ENCODE measurements at places on chromosomes 1 and 21. TPM values are rescaled to one million over a fixed set of nuclear protein-coding genes. Genes with fewer than 3 reads are reported as not detected.

Gene TLR5
- 30.4 TPM for total RNA-seq

Gene SRSF11
- total RNA-seq: 160 TPM

Gene C21orf91
- 7.3 TPM for total RNA-seq

Gene GBP7
- not detected for total RNA-seq

DNA sequence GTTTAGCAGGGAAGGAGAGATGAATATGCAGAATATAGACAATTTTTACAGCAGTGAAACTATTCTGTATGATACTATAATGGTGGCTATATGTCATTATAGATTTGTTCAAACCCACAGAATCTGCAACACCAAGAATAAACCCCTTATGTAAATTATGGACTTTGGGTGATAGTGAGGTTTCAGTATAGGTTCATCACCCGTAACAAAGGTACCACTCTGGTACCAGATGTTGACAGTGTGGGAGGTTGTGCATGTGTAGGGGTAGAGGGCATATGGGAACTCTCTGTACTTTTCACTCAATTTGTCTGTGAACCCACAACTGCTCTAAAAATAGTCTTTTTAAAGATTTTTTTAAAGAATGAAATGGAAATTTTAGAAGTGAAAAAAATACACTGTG lies 29.9 kb upstream of the PRDX6 start:
- no peak overlapping the region for H3K27ac ChIP-seq
- no peak overlapping the region for H3K4me3 ChIP-seq
- no peaks in the 10 kb centered on the region for H3K36me3 ChIP-seq
- H3K27me3 ChIP-seq: no peaks in the 10 kb centered on the region

DNA sequence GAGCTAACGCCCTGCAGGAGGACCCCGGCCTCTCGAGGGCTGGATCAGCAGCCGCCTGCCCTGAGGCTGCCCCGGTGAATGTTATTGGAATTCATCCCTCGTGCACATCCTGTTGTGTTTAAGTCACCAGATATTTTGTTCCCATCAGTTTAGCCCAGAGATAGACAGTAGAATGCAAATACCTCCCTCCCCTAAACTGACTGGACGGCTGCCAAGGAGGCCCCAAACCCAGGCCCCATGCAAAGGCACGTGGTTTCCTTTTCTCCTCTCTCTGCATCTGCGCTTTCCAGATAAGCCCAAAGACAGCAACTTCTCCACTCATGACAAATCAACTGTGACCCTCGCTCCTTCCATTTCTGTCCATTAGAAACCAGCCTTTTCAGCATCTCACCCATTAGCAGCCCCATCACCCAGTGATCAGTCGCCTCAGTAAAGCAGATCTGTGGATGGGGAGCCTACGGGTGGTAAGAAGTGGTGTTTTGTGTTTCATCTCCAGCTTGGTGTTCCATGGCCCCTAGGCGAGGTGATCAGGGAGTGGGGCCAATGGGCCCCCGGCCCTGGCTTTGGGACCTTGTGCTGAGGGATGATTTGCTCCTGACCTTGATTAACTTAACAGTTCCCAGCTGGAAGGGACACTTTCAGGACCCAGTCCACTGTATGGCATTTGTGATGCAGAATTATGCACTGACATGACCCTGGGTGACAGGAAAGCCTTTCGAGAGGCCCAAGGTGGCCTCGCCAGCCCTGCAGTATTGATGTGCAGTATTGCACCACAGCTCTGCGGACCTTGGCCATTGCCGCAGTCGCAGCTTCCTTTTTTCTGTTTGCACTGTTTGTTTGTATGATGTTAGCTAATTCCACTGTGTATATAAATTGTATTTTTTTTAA lies 5.2 kb downstream of the NPPA start:
- DNase-seq: peak; percentile 40
- H3K4me1 ChIP-seq: no peaks in the 10 kb centered on the region
- H3K36me3 ChIP-seq: peaks cover 90% of the 10 kb centered on the region

GRCh38 chr1:56223968-56224367 lies 355.4 kb downstream of the PLPP3 start:
- no peak for DNase-seq
- H3K27me3 ChIP-seq: no peaks in the 10 kb centered on the region
- no peaks in the 10 kb centered on the region for H3K4me1 ChIP-seq
- H3K36me3 ChIP-seq: no peaks in the 10 kb centered on the region
- H3K27ac ChIP-seq: no peak overlapping the region

- no peak for DNase-seq
- H3K4me3 ChIP-seq: no peak overlapping the region
- no peaks in the 10 kb centered on the region for H3K27me3 ChIP-seq
- no peak overlapping the region for H3K27ac ChIP-seq
- H3K36me3 ChIP-seq: no peaks in the 10 kb centered on the region
- peaks cover 2% of the 10 kb centered on the region for H3K4me1 ChIP-seq
These were observed 16.2 kb downstream of the AZIN2 start for GRCh38 chr1:33097137-33097611.

DNA sequence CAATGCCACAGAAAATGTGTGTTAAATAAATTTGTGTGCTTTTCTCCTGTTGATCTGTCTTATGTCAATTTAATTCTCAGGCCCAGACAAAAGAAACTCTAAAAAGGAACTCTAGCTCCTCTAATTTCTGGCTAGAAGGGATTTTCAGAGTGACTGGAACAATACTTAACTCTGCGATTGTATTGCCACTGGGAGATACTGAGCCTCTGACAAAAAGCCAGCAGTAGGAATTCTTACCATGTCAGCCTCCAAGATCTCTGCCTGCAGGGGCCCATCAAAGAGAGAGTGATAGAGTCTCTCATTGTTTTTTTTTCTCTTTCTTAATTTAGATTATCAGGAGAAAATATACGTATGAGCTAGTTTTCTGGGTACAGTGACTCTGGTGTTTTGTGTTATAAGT lies 1165.7 kb downstream of the BRINP3 start:
- no peak overlapping the region for H3K27ac ChIP-seq
- no peak for DNase-seq
- no peaks in the 10 kb centered on the region for H3K36me3 ChIP-seq
- H3K27me3 ChIP-seq: no peaks in the 10 kb centered on the region
- H3K4me1 ChIP-seq: no peaks in the 10 kb centered on the region

GRCh38 chr21:15935530-15935929 lies 205.7 kb downstream of the USP25 start:
- no peaks in the 10 kb centered on the region for H3K27me3 ChIP-seq
- no peaks in the 10 kb centered on the region for H3K36me3 ChIP-seq
- DNase-seq: no peak

DNA sequence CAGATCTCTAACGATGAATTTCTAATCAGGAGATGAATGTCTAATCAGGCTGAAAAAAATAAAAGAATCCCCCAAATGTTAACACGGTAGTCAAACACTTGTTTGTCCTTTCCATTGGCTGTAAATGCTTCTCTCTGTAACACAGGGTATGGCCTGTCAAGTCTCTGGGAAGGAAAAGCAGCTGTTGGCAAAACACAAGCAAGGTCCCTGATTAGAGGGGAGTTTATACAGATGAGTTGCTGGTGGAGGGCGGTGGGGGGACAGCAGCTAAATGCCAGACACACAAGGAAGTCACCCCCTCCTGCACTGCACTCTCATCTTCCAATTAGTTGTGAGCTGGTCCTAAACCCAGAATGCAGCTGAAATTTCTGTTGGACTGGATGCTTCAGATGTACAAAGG lies 51.0 kb downstream of the PGBD5 start:
- no peaks in the 10 kb centered on the region for H3K36me3 ChIP-seq
- no peaks in the 10 kb centered on the region for H3K27me3 ChIP-seq
- no peak overlapping the region for H3K4me3 ChIP-seq
- no peak for DNase-seq
- H3K4me1 ChIP-seq: no peaks in the 10 kb centered on the region
- H3K27ac ChIP-seq: no peak overlapping the region

DNA sequence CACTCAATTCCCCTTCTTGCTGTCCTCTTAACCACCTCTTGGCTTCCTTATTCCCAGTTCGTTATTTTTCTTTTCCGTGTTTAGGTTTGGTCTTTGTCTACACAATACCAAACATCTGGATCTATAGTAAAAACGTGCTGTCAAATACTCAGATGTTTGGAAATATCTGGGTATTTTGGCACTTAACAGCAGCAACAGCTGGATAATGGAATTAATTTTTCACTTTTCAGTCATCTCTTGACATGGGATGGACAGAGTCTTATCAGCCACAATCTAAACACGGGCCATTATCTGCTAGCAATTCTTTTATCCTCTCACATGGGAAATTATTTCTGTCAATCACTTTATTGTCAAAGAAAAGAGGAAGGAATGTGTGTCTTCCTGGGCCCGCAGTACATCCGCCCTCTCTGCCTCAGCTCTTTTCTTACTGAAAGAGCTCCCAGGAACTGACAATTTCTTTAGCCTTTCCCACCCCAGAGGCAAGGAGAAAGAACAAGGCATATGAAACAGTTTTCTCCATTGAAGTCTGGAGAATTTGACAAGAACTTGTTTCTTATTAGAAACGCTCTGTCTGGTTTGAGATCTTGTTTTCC lies 13.4 kb downstream of the NHLH2 start:
- H3K27ac ChIP-seq: no peak overlapping the region
- peak overlapping the region; percentile 54 for H3K4me3 ChIP-seq
- no peaks in the 10 kb centered on the region for H3K36me3 ChIP-seq
- no peak for DNase-seq
- no peaks in the 10 kb centered on the region for H3K27me3 ChIP-seq

GRCh38 chr1:157086299-157086698 lies 13.3 kb downstream of the ETV3L start:
- H3K27ac ChIP-seq: no peak overlapping the region
- H3K4me3 ChIP-seq: no peak overlapping the region
- H3K4me1 ChIP-seq: no peaks in the 10 kb centered on the region
